Testis (tissue), 5 donors: ENCODE measurements at places on chromosomes 16 and 17. TPM values are rescaled to one million over a fixed set of nuclear protein-coding genes. Genes with fewer than 3 reads are reported as not detected.

CEMP1 gene
- polyA plus RNA-seq: 1.6 TPM

PLLP gene
- 15.0 TPM for polyA plus RNA-seq

GHDC gene
- 16.9 TPM for polyA plus RNA-seq

DNA sequence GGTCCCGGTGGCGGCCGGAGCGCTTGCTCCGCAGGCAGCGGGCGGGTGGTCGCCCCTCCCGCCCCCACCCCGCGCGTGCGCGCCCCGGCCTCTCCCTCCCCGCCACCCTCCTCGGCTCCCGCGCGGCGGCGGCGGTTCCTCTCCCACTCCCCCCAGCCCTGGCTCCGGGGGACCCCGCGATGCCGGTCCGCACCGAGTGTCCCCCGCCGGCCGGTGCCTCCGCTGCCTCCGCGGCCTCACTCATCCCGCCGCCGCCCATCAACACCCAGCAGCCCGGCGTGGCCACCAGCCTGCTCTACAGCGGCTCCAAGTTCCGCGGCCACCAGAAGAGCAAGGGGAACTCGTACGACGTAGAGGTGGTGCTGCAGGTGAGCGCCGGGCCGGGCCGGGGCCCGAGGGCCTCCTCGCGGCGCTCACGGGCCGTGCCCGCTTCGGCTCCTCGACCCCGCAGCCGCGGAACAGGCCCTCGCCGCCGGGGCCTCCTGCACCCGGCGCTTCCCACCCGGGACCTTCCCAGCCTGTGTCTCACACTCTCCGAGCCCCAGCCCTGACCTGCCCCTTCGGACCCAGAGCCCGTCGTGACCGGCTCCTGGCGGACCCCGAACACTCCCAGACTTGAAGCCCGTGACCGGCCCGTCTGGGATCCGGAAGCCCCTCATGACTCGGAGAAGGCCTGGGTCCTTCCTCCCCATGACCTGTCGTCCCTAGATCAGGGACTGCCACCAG is 490 bp downstream of the GID4 start:
- no peak for DNase-seq

GRCh38 chr16:81261049-81261648 is 22.7 kb downstream of the BCO1 start:
- DNase-seq: no peak

DNA sequence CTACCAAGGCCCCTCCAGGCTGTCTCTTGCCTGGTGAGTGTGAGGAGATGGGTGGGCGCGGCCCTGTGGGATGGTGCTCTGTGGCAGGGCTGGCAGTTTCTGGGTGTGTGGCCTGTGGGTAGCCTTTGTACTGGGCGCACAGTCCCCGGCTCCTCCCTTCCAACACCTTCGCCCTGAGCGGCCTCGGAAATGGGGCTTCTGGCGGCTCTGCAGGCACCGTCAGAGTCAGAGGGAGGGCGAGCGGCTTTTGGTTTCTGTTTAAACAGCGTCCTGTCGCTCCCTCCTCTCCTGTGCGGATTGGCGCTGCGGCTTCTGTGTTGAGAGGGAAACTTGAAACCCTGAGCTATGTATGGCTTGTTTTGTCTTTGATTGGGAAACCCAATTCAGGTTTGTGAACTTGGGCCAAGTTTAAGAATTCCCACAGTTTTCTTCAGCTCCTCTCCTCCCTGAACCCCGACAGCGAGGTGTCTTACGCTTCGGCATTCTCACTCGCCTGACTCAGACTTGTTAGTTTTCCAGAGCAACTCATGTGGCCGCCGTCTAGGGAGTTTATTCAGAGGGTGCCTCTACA is 8.3 kb upstream of the ZNF750 start:
- no peak for DNase-seq

DNA sequence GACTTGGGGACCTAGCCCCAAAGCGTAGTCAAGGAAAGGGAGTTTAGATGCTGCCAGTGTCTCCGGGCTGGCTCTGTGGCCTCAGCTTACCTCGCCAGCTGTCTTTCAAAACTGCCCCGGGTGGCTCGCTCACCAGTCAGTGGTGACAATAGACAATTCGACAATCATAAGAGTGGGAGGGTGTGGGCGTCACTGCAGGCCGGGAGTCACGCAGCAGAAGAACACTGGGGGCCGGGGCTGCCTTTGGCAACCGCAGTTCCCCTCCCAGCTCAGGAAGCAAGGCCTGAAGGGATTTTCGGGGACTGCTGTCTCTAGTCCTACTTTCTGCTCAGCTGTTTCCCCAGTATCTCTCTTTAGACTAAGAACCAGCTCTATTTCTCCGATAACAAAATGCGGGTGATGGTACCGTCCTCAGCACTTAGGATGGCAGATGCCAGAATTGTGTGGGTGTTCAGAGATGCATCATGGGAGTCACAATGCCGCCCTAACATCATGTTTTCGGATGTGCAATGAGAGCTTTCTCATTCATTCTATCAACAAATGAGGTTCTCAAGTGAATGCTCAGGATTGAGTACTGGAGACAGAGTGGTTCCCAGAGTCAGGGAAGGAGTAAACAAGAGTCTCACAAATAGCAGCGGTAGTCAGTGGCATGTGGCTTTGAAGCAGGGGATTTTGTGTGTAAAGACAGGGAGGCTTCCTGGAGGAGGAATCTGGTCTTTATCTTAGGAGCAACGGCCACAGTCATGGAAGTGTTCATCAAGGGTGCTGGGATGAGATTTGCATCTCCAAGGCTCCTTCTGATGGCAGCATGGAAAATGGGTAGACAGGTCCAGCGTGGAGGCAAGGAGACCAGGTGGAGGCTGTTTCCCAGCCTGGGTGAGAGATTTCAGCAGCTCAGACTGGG is 93.1 kb downstream of the ZDHHC7 start:
- DNase-seq: no peak

- no peak for DNase-seq
These were observed 67.4 kb downstream of the PRKCA start for GRCh38 chr17:66369830-66370229.

GRCh38 chr17:56480501-56480900 is 113.0 kb upstream of the NOG start:
- DNase-seq: no peak

GRCh38 chr16:57578521-57579360 is 36.3 kb downstream of the ADGRG5 start:
- no peak for DNase-seq

- peak; percentile 86 for DNase-seq
These were observed at the start of gene CFAP52 for GRCh38 chr17:9576521-9577372. Gene CFAP52 (plus strand): TSS chr17:9576642. CDS start chr17:9576696, 54 bp downstream.

DNA sequence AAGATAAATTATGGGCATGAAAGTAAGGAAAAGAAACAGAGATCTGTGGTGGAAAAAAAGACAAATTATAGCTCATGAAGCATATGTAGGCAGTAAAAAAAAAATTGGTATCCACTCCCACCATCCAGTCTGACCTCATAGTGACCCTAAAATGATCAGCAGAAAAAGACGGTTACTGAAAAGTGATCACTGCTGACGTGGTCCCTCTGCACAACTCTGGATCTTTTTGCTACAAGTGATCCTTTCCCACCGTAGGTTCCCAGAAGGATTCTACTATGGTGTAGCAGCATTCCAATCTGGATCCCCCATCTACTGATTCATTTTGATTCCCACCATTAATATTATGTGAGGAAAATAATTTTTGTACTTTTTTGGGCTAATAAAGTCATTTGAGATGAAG is 10.9 kb upstream of the CHST6 start:
- no peak for DNase-seq

DNA sequence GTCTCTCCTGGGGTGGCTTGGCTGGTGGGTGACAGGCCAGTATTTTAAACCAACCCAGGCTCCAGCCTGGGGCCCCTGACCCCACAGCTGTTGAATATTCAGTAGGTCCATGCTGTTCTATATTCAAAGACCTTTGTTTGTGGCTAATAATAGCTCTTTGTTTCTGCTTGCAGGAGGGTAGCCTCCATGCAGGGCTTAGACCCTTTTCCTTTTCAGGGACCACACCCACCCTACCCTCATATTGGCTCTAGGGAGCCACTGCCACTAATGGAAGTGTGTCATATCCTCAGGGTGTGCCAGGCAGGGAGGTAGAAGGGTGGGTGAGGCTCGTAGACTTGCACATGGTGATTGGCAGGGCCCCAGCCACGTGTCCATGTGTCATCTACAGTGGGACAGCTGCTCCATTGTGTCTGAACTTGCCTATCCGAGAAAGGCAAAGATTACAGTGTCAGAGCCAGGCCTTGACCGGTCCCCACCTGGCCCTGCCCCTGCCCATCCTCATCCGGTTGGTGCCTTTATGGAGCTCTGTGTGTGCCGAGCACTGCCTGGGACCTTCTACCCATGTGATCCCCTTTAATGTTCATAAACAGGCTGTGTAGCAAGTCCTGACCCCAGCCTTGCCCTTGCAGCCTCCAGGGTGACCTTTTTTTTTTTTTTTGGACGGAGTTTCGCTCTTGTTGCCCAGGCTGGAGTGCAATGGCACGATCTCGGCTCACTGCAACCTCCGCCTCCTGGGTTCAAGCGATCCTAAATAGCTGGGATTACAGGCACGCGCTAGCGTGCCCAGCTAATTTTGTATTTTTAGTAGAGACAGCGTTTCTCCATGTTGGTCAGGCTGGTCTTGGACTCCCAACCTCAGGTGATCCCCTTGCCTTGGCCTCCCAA is 22.1 kb downstream of the TMC7 start:
- DNase-seq: no peak

GRCh38 chr16:12028288-12028619 is 51.7 kb downstream of the SNX29 start:
- DNase-seq: no peak

GRCh38 chr17:76623271-76624146 is 20.0 kb downstream of the ST6GALNAC1 start:
- DNase-seq: peak; percentile 85

DNA sequence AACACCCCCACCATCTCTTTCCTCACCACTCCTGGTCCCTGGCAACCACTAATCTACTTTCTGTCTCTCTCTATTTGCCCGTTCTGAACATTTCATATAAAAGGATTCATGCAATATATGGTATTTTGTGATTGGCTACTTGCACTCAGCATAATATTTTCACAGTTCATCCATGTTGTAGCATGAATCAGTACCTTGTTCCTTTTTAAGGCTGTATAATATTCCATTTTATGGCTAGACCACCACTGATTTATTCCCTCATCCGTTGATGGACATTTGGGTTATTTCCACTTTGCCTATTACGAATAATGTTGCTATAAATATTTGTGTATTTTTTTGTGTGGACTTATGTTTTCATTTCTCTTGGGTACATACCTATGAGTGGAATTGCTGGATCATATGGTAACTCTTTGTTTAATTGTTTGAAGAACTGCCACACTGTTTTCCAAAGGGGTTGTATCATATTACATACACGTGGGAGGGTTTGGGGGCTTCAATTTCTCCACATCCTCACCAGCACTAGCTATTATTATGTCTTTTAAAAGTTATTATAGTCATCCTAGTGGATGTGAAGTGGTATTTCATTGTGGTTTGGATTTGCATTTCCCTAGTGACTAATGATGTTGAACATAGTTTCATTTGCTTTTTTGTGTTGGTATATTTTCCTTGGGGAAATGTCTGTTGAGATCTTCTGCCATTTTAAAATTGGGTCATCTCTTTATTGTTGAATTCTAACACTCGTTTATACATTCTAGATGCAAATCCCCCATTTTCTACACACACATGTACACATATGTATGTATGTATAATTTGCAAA is 26.3 kb downstream of the SEC14L5 start:
- no peak for DNase-seq

DNA sequence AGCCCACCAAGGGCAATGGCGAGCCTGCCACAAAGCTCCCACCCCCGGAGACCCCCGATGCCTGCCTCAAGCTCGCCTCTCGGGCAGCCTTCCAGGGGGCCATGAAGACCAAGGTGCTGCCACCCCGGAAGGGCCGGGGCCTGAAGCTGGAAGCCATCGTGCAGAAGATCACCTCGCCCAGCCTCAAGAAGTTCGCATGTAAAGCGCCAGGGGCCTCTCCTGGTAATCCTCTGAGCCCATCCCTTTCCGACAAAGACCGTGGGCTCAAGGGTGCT is 40.1 kb downstream of the SREBF1 start:
- no peak for DNase-seq

DNA sequence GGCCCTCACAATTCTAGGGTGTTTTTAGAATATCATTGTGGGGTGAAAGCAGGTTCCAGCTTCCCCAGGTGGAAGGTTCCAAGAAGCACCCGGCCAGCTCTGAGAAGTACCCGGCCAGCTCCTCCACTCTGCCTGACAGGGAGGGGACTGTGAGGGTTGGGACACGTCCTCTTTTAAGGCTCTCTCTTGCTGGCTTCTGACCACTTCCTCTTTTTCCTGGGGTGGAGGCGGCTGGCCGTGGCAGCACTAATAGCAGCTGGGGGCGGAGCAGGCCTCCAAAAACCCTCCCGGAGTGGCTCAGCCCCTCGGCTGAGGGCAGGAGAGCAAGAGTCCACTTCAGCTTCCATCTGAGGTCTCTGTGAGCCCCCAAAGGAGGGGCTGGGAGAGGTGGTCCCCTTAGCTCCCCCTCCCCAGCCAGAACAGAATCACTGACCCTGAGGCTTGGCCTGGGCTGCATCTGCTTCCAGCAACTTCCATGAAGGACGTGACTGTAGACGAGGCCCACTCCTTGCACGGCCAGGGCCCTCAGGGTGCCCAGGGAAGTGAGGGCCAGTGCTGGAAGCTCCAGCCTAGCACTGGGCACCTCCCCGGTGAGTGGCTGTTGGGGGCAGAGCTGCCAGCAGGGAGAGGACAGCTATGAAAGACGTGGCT is 26.7 kb upstream of the PLCG2 start:
- DNase-seq: peak; percentile 43

DNA sequence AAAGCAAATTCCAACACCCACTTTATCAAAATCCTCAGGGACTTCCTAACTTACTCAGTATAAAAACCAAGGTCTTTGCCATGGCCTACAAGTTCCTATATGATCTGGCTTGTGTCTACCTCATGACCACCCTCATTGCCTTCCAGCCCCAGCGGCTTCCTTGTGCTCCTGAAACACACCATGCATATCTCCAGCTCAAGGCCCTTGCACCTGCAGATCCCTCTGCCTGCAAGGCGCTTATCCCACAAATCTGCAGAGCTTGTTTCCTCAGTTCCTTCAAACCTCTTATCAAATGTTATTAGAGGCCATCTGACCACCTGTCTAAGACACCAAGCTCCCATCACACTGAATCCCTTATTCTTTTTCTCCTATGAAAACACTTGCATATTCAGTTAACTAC is 2.6 kb downstream of the BBS2 start:
- DNase-seq: no peak

DNA sequence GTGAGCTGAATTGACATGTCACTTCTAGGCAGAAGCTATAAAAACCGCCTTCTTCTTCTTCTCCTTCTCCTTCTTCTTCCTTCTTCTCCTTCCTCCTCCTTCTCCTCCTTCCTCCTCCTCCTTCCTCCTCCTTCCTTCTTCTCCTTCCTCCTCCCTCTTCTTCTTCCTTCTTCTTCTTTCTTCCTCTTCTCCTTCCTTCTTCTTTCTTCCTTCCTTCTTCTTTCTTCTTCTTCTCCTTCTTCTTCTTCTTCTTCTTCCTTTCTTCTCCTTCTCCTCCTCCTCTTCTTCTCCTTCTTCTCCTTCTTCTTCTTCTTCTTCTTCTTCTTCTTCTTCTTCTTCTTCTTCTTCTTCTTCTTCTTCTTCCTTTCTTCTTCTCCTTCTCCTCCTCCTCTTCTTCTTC is 4.8 kb upstream of the FBXL19 start:
- DNase-seq: no peak

DNA sequence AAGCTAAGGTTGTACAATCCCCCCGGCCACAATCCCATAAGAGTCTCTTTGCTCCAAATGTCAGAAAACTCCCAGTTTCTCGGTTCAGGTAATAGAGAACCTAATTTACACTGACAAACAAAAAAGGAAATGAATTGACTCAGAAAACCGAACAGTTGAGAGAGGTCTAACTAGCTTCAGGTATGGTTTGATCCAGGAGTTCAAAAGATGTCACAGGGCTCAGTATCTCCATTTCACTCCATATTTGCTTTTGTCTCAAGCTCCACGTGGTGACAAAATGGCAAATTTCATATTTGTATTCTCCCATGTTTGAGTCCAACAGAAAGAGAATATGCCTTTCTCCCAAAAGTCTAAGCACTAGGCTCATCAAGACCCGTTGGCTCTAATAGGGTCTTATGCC is 117.4 kb downstream of the AXIN2 start:
- DNase-seq: no peak
